ENCODE measurements at places on chromosomes 7 and 10.

DNA sequence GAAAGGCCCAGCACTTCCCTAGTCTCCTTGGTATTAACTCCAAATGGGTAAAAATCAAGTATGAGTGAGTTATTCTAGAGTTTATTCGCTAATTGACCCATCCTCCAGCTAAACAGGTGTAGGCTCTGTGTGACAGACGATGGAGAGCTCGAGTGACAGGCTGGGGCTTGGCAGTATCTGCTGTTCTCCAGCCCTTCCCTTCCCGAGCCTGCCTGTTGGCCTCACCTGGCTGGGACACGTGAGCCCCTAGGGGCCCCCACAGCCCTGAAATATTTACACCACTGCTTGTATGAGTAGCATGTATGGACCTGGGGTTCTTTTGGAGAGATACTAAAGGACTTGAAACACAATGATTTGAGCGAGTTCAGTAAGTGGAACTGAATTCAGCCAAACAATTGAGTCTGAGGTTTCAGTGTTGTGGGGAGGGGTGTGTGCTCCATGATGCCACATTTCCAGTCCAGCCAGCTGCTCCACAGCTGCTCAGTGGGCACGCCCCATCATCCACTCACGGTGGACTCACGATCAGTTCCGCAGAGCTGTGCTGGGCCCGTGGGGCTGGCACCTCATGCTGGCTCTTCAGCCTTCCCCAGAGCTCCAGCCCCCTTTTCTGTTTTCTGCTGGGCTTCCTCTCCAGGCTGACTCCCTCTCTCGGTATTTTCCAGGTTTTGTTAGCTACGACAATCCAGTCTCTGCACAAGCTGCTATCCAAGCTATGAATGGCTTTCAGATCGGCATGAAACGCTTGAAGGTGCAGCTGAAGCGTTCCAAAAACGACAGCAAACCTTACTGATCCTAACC is 283.0 kb downstream of the USP6NL start:
- DNase-seq, result no peak

DNA sequence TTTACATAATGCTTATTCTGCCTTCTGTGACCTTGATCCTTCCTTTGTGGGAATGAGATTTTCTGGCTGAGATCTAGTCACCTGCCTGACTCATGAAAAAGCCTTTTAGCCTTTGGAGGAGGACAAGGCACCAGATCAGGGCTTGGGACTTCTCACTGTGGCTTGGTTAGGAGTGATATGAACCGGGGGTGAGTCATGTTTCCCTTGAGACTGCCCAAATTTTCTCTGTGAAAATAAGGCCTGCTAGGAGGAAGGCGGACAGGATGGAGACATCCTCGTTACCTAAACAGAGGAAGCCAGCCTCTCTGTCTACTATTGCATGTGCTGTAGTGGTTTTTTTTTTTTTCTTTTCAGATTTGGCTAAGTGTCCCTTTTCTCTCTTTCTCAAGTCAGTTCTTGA is 57.8 kb downstream of the EVX1 start:
- no peak for DNase-seq

GRCh38 chr10:56327118-56327517 is 33.9 kb downstream of the ZWINT start:
- DNase-seq, result no peak

DNA sequence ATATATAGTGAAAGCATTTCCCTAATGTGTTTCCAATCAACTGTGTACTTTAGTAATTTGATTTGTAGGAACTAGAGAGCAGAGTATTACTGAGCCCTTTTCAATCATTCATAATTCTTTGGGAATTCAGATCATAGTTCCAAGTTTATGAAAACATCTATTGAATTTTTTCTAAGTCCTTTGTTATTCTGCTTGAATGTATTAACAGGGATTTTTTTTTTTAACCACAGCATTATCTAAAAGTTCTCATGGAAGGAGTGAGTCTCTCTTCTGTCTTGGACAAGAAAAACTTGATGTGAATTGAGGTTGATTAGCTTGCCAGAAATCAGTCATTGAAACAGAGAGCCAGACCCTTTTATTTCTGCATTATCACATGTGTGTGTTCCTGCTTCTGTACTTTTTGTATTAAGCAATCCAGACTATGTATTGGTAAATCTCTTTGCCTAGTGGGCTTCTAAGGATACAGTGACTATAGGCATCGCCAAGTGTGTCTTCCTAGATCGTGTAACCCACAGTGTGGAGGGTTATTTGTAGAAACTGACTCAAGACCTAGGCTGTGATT is 59.9 kb downstream of the BMPER start:
- no peak for DNase-seq

GRCh38 chr10:7561985-7562384 is 104.8 kb downstream of the ITIH5 start:
- DNase-seq, result no peak
